ENCODE measurements at places on chromosomes 7 and 10. TPM values are rescaled to one million over a fixed set of nuclear protein-coding genes. Genes with fewer than 3 reads are reported as not detected.

GRCh38 chr10:54745436-54745835 is 55.6 kb downstream of the PCDH15 start:
- ATAC-seq = no peak

Gene GTF2IRD1
- total RNA-seq = 49.1 TPM

Gene FGFR2
- 27.4 TPM for total RNA-seq

GRCh38 chr10:32205670-32206069 is 141.3 kb downstream of the EPC1 start:
- ATAC-seq = no peak

Gene FKBP14
- 7.6 TPM for total RNA-seq

DNA sequence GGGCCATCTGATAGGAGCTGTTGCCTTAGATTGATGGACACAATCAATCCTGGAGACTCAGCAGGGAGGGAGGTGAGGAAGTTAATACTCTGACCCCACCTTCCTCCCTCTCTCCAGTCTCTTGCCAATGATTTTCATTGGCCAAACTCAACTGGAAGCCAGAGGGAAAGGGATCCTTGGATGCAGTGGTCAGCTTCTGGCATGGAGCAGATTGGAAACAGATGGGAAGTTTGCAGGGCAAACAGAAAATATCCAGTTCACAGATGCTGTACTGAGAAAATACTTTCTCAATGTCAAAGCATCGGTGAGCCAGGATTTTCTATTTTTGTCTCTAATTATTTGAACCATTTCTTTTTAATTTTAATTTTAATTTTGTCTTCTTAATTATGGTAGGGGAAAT is 170.8 kb downstream of the BBS9 start:
- no peak for ATAC-seq

GRCh38 chr10:43304687-43305333 is 37.9 kb upstream of the RASGEF1A start:
- peak; percentile 60 for ATAC-seq

Gene ZNF800
- total RNA-seq = 17.6 TPM

DNA sequence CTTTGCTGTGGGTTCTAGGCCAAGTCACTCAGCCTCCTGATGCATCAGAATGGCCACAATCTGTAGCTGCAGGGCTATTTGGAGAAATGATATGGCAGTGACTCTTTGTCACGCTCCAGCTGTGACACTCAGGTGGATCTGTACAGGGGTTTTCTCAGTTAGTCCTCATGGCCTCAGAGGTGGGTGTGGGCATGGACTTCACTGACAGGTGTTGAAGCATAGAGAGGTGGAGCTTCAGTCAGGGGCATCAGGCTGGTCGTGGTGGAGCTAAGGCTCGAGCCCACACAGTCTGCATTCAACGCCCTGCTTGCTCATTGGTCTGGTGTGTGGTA is 21.2 kb downstream of the PALD1 start:
- no peak for ATAC-seq

Gene MYL10
- not detected for total RNA-seq

DNA sequence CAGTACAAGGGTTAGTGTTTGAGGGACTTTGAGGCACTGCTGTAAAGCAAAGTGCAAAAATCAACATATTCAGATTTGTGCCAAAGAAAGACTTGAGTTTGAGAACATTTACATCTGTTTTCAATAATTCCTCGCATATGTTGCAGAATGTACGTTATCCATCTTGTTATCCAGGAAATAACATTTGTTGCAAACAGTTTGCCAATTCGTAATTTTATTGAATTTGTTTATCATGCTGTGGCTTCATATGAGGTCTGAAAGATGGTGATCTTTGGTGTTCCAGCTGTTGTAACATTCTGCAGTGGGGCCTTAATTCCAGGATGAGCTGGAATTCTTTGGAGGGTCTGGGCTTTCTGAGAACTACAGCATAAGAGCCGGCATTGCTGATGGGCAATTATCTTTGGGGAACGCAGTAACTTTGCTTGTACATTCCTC is 396.2 kb downstream of the LRMDA start:
- no peak for ATAC-seq

DNA sequence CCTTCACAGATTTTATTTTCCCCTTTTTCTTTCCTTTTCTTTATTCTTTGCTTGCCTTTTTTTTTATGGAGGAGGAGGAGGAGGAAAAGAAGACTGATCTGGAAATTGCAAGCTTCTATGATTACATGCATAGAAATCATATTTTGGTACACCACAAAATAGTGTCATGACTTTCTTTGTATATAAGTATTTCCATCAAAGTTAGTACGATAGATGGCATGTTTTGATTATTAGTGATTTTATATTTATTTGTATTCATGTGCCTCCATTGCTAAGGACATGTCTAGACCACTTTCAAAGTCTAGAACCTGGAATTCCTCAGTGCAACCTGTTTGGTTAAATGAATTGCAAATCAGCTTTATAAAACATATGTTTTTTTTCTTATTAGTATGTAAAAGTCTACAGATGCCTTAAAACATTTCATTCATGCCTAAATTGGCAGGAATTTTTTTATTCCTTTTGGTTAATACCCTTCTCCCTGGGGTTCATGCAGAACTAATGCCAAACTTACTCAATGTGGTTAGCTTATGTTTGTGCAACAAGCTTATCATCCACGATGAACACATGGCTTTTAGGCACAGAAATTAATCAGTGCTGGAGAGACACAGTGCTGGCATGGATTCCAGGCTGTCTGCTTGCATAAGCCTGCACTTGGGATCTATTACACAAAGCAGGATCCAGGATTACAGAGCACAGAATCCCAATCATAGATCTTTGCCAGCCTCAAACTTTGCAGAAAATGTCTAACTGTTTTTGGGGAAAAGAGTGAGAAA is 213.1 kb downstream of the CHRM2 start:
- ATAC-seq = no peak

Gene CLEC5A
- 0.20 TPM for total RNA-seq

GRCh38 chr7:116219288-116219687 is 8.9 kb downstream of the TES start:
- no peak for ATAC-seq

GRCh38 chr7:110442381-110442837 is 648.5 kb upstream of the LRRN3 start:
- no peak for ATAC-seq

Gene CYP2W1
- total RNA-seq = 0.36 TPM

Gene PKD1L1
- 0.36 TPM for total RNA-seq

GRCh38 chr7:47622946-47623640 is 41.2 kb upstream of the TNS3 start:
- ATAC-seq = no peak

Gene PGAM2
- total RNA-seq = 2.6 TPM

DNA sequence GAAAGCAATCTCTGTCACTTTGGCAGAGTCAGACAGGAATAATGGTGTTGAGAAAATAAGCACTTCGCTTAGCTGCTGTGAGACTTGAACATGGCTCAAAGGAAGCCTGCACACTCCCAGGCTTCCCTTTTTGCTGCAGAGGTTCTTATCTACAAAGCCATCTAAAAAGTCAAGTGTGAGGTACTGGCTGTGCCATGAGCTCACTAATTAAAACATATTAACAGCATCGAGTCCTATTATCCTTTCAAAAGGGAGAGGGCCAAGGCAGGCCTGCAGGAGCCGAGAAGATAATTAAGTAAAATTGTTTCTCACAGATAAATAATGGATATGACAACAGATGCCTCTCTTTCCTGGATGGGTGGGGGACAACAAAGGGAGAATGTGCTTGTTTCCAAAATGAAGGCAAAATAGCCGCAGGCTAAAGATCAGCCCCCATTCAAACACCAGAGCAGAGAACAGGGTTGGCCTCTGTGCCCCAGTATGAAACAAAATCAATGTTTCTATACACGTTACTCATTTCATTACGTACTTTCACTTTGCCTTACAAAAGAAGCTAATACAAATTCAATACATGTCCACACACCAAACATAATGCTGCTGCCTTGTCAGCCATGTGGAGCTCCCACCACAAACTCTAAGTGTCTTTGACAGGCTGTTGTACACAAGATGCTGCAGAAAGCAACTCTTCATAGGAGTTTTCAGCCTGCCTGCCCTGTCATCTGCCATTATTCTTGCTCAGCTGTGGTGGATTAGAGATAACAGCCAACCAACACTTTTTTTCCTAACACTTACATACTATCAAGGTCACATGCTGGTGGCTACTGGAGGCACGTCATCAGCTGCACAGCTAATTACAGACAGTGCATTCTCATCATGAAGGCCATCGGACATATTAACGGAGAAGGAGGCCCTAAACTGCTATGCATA is 55.3 kb downstream of the ELAPOR2 start:
- no peak for ATAC-seq

- no peak for ATAC-seq
Observed at GRCh38 chr10:122127943-122128342, 139.0 kb downstream of the TACC2 start.

GRCh38 chr7:959271-959670 is 4.8 kb upstream of the ADAP1 start:
- no peak for ATAC-seq

DNA sequence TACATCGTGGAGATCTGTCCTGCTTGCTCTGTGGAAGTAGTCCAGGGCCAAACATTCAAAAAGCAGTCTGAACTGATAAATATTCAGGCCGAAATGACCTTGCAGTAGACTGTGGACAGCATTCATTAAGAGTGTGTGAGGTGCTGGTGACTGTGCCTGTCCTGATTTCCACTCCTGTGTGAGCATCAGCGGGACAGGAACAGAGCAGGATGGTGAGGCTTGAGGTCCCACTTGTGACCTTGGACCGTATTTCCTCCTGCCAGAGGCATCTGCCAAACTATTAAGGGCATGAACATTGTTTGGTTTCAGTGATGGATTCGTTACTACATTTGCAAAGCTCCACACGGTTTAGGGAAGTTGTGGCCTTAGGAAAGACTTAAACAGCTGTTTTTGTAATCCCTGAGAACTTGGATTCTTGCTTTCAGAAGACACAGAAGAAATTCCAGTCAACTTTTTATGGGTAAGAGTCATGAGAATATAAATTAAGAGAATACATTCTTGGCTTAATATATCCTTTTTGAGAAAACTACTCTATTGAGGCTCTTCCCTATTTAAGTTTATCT is 32.8 kb downstream of the CCNY start:
- no peak for ATAC-seq

DNA sequence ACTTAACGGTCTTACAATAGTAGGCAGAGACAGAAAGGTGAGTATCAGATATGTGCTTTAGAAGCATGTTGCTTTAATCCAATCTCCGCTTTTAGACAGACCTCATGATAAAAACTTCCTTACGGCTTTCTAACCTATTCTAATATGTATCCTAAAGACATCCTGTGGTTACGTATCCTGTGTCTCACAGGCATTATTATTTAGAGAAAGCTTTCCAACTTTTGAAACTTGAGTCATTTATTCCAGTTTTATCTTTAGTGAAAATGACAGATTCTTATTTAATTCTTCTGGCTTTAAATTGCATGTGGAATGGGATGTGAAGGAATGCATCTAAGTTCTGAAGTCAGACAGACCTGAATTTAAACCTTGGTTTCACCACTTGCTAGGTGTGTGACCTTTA is 118.9 kb downstream of the OTUD1 start:
- ATAC-seq = no peak

DNA sequence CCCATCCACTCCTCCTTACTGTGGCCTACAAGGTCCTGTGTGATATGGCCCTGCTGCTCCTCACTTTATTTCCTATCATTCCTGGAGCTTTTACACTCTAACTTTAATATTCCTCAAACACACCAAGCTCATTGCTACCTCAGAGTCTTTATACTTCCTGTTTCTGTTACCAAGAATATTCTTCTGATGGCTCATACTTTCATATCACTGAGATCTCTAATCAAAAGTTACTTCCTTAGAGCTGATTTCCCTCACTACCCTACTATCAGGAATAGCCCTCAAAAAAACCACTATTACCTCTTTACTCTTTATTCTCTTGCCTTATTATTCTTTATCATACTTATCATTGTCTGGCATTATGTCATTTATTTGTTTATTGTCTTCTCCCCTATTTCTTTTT is 5.8 kb upstream of the PPP3CB start:
- ATAC-seq = no peak

DNA sequence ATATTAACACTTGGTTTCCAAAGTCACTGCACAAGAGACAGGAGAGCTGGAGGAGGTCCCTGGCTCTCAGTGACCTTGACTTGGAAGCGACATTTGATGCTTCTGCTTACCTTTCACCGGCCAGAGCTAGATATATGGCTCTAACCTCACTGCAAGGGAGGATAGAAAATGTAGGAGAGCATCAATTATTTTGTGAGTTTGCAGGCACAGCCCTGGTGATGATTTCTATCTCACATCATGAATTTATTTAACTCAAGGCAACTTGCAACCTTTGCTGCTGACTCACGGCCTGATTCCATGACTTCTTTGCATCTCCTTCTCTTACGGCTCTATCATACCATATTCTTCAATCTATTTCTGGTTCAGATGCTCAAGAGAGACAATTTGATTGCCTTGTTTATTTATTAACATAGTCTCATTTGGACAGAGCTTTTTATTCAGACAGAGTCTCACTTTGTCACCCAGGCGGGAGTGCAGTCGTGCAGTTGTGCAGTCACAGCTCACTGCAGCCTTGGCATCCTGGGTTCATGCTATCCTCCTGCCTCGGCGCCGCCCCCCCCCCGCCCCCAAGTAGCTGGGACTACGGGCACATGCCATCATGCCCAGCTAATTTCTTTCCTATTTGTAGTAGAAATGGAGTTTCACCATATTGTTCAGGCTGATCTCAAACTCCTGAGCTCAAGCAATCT is 196.0 kb downstream of the REEP3 start:
- no peak for ATAC-seq

Gene HTR7
- 0.92 TPM for total RNA-seq

Gene ADRA2A
- 0.44 TPM for total RNA-seq

GRCh38 chr7:68244389-68244788 is 1247.8 kb downstream of the TYW1 start:
- no peak for ATAC-seq

Gene TRIM50
- not detected for total RNA-seq

DNA sequence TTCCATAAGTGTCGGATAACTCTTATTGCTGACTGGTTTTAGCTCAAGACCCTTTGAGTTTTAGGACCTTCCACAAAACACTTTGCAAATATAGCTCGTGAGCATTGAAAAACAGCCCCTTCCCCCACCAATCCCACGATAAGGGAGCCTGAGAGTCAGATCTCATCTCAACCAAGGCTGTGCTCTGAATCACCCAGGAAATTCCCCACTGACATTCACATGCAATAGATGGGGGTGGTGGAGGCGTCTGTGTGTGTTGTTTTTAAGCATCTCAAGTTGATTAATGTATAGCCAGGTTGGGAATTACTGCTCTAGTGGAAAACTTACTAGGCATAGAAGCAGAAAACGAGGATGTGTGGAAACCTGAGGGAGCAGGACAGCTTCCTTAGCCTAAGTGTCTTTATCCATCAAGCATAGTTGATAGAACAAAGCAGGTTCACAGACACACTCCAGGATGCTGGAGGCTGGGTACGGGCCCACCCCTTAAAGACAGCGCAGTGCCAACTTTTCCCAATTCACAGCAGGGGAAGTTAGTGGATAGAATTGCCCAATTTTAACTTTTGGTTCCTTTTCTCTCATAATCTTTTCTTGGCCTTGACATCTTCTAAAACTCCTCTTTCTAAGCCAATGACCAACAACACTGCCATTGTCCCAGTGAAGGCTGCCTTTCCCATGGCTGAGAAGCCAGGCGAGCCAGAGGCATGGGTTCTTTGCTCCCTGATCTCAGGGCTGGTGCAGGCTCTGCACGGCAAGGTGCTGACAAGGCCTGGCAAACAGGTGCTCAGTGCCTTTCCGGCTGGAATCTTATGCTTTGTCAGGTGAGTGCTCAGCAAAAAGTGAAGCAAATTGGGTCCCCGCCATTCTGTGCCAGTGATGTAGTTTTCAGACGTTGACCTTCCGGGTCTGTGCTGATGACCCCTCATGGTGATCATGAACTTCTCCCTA is 98.5 kb upstream of the INSIG1 start:
- no peak for ATAC-seq

Gene HERC4
- 33.3 TPM for total RNA-seq
